Midbrain (tissue), 1 donor: ENCODE measurements at places on chromosomes 13 and 19.

- no peak for DNase-seq
Observed at GRCh38 chr13:75491376-75491775, 9.4 kb upstream of the TBC1D4 start.

GRCh38 chr19:1070931-1071791, 4.2 kb downstream of the ARHGAP45 start:
- DNase-seq = no peak

DNA sequence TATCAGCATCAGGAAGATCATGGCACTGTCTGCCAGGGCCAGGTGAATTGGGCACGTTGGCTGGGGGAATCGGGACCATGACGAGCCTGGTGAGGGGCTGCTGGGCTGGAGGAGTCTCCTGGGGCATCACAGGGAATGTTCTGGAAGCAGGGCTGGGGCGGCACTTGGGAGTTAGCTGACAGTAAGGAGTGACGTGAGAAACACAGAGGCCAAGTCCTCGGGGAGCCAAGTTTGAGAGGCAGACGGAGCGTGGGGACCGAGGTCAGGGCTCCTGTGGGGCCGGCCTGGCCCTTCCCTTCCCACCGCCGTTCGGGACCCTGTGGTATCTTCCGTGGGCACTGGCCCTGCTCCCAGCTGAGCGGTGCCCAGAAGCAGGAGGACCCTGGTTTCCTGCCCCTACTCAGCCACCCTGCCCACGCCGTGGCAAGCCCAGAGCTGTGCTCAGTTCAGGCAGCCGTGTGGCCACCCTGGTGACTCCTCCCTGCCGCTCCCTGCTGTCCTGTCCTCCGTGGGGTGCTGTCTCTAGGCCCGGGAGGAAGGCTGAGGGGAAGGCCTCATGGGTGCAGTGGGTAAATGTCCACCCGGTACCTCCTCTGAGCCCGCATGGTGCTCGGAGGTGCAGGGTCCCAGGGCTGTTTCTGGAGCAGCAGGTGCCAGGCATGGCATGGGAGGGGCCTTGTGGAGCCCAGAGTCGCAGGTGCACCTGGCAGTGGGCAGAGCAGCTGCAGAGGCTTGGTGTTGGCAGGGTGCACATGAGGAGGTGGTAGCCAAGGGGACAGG, 25.2 kb downstream of the CRTC1 start:
- no peak for DNase-seq

DNA sequence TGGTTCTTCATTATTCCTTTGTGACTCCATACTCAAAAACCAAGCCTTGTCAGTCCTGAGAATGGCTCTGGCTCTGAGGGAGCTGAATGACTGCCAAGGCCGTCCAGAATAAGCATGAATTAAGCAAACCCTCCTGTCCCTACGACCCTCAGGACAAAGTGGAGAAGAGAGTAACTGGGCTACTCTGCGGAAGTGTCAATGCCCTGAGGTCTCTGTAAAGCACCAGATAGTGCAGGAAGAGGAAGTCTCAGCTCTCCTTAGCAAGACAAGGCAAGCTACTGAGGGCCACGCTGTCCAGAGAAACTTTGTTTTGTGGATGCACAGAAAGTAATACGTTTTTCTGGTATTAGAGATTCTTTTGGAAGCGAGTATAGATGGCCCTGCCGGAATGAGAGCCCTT, 94.1 kb downstream of the RNASEH2B start:
- DNase-seq = no peak

- peak; percentile 84 for DNase-seq
Observed at GRCh38 chr19:36060430-36060829, 5.7 kb downstream of the WDR62 start.

DNA sequence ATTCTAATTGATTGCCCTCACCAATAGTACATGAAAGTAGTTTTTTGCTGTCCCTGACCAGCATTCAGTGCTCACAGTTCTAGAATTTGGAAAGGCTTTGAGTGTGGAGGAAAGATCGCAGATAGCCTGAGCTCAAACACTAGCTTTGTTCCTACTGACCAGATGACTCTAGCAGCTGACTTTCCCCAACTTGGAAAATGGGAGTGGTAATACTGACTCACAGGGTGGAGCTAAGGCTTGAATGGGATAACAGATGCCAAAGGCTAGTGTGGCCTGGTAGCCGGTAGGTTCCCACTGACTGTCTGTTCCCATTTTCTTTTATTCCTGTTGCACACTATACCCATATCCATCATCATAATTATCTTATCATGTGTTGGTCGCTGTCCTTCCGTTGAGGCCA, 3.7 kb downstream of the ZSCAN22 start:
- DNase-seq = peak; percentile 84

DNA sequence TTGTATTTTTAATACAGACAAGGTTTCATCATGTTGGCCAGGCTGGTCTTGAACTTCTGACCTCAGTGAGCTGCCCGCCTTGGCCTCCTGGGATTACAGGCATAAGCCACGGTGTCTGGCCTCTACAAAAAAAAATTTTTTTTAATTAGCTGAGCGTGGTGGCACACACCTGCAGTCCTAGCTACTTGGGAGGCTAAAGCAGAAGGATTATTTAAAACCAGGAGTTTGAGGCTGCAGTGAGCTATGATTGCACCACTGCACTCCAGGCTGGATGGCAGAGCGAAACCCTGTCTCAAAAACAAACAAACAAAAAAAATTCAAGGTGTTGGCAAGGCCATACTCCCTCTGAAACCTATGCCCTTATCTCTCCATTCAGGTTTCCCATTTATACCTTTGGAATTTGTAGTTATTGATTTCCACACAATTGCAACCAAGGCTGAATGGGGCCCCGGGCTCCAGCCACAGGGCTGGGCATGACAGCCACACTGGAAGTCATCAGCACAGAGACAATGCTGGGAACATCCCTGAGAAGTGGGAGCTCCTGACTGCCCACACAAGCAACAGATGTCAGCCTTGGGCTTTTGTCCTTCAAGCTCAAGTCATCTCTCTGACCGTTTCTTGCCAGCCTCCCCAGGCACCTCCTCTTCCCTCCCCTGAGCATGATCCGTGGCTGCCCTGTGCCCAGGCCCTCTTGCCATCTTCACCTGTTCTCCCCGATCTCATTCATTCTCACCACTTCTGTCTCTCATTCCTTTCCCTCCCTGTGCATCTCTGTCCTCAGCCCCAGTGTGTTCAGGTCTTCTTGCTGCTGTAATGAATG, 27.2 kb upstream of the CALM3 start:
- DNase-seq = no peak

DNA sequence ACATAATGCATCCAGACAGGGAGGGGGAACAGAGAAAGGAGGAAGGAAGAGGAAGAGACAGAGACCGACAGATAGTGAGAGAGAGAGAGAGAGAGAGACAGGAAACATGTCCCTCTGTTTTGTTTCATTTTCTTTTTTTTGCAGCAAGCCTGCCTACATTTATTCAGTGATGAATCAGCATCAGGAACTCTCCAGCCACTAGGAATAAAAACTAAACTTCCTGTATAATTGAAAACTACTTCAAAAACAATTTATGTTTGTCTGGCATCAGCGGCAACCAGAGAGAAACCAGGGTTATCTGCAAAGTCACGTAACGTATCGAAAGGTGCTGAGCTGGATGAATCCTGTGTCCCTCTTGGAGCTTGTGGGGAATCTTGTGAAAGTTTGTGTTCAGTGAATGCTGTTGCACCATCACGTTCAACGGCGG, 148.6 kb upstream of the SOX21 start:
- DNase-seq = no peak

- no peak for DNase-seq
Observed at GRCh38 chr19:12314553-12314952, 18.9 kb downstream of the ZNF563 start.

DNA sequence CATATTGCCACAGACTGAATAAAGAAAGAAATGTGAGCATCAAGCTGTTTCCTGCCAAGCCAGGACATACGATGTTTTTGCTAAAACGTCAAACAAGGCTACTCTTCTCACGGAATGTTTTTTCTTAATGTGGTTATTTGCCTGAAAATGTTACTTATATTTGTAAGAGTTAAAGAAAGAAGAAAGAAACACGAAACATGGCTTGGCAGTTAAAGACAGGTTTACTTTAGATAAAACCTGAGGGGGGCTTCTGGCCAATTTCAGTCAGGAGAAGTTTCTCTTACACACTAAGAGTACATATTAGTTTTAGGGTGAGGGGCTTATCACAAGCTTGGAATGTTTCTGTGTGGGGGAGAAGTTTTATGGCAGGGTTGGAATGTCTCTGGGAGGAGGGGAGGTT, 4.4 kb upstream of the OR10H4 start:
- no peak for DNase-seq

DNA sequence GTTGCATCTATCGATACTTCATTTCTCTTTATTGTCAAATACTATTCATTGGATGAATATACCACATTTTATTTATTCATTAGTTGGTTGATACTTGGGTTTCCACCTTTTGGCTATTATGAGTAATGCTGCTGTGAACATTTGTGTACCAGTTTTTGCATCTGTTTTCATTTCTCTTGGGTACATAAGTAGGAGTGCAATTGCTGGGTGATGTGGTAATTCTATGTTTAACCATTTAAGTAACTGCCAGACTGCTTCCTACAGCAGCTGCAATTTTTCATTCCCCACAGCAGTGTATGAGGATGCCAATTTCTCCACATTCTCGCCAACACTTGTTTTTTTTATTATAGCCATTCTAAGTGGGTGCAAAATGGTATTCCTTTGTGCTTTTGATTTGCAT, 2.6 kb downstream of the KCNJ14 start:
- DNase-seq = no peak

- no peak for DNase-seq
Observed at GRCh38 chr19:39448271-39448670, 2.9 kb downstream of the SUPT5H start.

DNA sequence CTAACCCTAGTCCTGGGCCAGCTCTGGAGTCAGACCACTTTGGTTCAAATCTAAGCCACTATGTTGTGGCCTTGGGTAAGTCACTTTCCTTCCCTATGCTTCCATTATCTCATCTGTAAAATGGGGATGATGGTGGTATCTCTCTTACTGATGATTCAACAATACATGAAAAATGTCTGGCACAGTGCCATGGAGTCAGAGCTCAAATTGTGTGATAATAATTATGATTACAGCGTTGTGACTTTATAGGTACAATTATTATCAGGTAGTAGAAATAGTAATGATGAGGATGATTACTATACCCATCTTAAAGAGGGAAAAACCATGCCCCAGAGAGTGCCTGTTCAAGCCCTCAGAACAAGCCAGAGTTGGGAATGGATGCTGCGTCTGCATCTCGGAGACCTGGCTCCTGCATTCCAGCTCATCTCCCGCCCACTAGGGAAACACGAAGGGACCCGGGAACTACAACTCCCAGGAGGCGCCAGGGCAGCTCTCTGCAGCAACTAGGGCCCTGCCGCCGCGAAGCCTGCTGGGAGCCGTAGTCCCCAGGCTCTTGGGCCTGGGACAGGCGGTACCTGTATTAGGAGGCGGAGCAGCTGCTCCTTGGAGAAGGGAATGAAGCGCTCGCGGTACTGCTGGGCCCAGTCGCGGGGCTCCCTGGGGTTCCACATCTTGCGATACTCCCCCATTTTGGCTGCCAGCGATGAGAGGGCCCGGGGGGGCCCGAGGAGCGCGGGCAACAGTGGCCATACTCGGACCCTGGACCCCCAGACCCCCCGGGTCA, 832 bp downstream of the TMEM143 start:
- DNase-seq = peak; percentile 93

DNA sequence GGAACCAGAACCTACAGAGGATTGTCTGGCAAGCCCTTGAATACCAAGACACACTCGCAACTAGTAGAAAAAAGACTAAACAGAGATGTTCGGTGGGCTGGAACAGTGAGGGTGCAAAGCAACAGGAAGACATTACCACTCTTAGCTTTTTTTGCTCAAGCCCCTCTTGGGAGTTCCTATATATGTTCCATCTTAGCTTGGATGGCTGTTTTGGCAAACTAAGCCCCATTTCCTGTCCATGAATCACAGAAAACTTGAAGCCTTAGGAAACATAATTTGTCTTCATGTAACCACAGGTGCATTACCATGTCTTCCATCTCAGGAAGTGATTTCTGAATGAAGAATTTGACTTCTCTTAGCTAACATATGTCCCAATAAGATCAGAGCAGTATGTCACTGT, 446.3 kb downstream of the OLFM4 start:
- DNase-seq = no peak

- DNase-seq = no peak
Observed at GRCh38 chr13:49636705-49637104, 8.4 kb downstream of the ARL11 start.

GRCh38 chr13:72643311-72643989, 84.0 kb downstream of the MZT1 start:
- DNase-seq = peak; percentile 11

- no peak for DNase-seq
Observed at GRCh38 chr13:19759669-19760068, 23.1 kb downstream of the PSPC1 start.

GRCh38 chr13:95075506-95075905, 225.7 kb downstream of the ABCC4 start:
- no peak for DNase-seq

- no peak for DNase-seq
Observed at GRCh38 chr13:52393572-52394357, 12.2 kb downstream of the THSD1 start.

DNA sequence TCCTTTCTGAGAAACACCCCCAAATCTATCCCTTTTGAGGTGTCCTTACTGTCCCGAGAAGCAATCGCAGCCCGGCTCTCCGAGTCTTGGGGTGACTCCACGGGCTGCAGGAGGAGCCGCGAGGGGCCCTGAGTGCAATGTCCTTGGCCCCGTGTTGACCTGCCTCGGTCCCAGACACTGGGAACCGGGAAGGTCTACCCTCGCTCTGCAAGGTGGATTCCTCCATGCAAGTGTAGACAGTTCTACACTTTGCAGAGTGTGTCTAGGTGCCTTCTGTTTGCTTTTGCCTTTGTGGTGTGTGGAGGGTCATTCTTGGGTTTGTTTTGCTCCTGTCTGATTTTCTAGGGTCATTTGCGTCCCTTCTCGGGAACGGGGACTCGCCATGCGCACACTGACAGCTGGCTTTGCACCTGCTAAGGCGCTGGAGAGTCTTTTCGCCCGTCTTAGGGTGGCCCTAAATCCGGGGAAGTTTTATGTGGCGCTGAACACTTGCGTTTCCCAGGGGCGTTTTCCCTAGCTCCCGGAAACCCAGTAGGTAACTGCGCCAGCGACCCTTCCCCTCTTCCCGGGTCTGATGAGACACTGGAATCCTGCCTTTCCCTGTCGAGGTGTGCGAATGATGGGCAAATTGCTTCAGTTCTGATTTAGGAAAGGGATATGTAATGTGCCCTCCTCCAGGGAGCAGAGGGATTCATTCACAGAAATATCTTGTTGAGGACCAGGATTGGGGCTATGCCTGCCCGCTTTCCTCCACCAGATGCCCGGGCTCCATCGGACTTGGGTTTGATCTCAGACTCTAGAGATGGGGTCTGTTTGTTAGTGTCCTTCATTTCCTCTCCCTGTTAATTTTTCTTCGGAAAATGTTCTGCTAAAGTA, 755 bp downstream of the SERTM1 start:
- no peak for DNase-seq

- no peak for DNase-seq
Observed at GRCh38 chr13:101977475-101977874, 424.4 kb downstream of the FGF14 start.
